ENCODE measurements at places on chromosomes 1 and 21. TPM values are rescaled to one million over a fixed set of nuclear protein-coding genes. Genes with fewer than 3 reads are reported as not detected.

Gene OR6N1
- not detected for total RNA-seq

Gene YOD1
- 11.5 TPM for total RNA-seq

GRCh38 chr1:230636575-230637148 is 5.6 kb upstream of the COG2 start:
- DNase-seq, result no peak

Gene KRTAP19-3
- not detected for total RNA-seq

Gene UTS2
- 1.1 TPM for total RNA-seq
